ENCODE measurements at places on chromosomes 16 and 17. TPM values are rescaled to one million over a fixed set of nuclear protein-coding genes. Genes with fewer than 3 reads are reported as not detected.

- no peak for DNase-seq
Measured at GRCh38 chr17:36550491-36551417, 6.0 kb downstream of the GGNBP2 start.

- no peak for DNase-seq
Measured at GRCh38 chr16:4392382-4393239, 21.0 kb downstream of the VASN start.

The TMIGD1 gene
- total RNA-seq, result not detected

GRCh38 chr16:5944971-5945370 lies 847.4 kb upstream of the EEF2KMT start:
- no peak for DNase-seq

DNA sequence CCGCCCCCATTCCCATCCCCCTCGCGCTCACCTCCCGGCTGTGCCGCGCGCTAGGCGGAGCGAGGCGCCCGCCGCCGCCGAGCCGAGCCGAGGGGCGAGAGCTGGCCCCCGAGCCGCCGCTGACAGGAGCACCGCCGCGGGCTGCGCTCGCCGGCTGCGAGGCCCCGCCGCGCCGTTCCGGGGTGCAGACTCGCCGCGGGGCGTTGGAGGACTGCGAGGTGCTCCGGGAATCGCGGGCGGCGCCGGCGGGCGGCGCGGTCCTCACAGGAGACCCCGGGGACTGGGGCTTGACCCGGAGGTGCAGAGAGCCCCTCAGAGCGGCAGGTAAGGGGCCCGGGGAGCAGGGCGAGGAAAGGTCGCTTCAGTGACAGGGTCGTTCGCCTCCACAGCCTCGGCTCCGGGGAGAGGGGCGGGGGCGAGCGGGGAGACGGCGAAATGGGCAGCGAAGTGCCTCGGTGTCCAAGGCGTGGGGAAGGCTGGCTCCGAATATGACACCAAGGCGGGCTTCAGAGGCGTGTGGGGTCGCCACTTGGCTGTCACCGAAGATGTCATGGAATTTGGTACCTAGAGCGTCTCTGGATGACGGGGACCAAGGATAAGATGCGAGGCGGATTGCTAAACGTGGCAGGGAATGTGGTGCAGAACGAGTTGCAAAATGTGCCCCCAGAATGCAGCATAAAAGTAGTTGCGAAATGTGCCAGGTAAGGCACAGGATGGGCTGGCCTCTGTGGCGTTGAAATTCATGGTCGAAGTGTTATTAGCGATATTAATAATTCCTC lies 580 bp downstream of the TANC2 start:
- no peak for DNase-seq

The CPHXL2 gene
- not detected for total RNA-seq

GRCh38 chr17:82710499-82711232 lies 5.8 kb upstream of the FN3KRP start:
- DNase-seq, result no peak

The KRT17 gene
- not detected for total RNA-seq

GRCh38 chr16:57141822-57142631 lies 43.8 kb downstream of the PSME3IP1 start:
- no peak for DNase-seq

The VPS35 gene
- total RNA-seq, result 89.4 TPM

DNA sequence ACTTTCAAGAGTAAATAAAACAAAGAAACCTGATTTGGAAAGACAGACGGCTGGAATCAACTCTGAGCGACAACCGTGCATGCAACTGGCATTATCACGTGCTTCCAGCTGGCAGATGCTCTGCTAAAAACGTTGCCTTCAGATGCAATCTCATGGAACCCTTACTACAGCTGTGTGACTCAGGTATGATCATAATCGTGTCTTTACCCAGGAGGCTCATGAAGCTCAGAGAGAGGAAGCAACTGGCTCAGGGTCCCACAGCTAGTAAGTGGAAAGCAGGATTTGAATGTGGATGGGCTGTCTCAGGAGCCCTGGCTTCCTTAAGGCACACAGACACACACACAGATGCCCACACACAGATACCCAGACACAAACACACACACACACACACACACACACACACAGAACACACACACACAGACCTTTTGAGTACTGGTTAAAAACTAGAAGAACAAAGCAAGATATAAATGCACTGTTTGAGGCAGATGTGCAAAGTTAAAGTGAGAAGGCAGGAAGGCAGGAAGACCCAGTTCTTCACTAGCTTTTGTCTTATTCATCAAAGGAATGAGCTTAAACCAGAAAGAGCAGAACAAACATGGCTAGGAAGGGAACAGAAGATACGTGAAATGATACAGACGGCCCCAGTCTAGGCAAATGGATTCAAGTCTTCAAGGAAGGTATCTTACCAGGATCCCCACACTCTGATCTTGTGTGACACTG lies 275.2 kb downstream of the MAF start:
- no peak for DNase-seq

All from activated CD4-positive, alpha-beta memory T cell treated with anti-CD3 and anti-CD28 coated beads, Interleukin-2, amount 10 ng/mL, durations not matched to agents 7 days and 5 days (primary cell).